ENCODE measurements at places on chromosomes 11 and 22. TPM values are rescaled to one million over a fixed set of nuclear protein-coding genes. Genes with fewer than 3 reads are reported as not detected.

Gene KRTAP5-7
- 0.17 TPM for total RNA-seq

Gene NUP160
- total RNA-seq = 25.8 TPM

Gene MYOD1
- not detected for total RNA-seq

Gene SMIM35
- not detected for total RNA-seq

Gene P2RX3
- total RNA-seq = not detected

Gene CASP4
- total RNA-seq = 196 TPM

Gene CLCF1
- 2.3 TPM for total RNA-seq

Gene IGSF22
- total RNA-seq = under 0.01 TPM

Gene THRSP
- under 0.01 TPM for total RNA-seq

Gene HBG2
- total RNA-seq = not detected

Gene TRPM5
- total RNA-seq = not detected

Data from fibroblast of lung (primary cell).